ENCODE measurements at places on chromosomes 2 and 18. TPM values are rescaled to one million over a fixed set of nuclear protein-coding genes. Genes with fewer than 3 reads are reported as not detected.

The PPP1R1C gene
- not detected for polyA plus RNA-seq

The CARF gene
- polyA plus RNA-seq = 8.8 TPM

The ERFE gene
- not detected for polyA plus RNA-seq

The IL36A gene
- polyA plus RNA-seq = 0.42 TPM

The CRYGC gene
- not detected for polyA plus RNA-seq

The TM4SF20 gene
- polyA plus RNA-seq = not detected

The ASXL3 gene
- not detected for polyA plus RNA-seq

The COBLL1 gene
- not detected for polyA plus RNA-seq

The CLIP4 gene
- 22.5 TPM for polyA plus RNA-seq

The MTLN gene
- 112 TPM for polyA plus RNA-seq

The PDCD1 gene
- polyA plus RNA-seq = 7.2 TPM

The BAZ2B gene
- polyA plus RNA-seq = 7.8 TPM

The HOXD3 gene
- not detected for polyA plus RNA-seq
